ENCODE measurements at places on chromosomes 2 and 18.

DNA sequence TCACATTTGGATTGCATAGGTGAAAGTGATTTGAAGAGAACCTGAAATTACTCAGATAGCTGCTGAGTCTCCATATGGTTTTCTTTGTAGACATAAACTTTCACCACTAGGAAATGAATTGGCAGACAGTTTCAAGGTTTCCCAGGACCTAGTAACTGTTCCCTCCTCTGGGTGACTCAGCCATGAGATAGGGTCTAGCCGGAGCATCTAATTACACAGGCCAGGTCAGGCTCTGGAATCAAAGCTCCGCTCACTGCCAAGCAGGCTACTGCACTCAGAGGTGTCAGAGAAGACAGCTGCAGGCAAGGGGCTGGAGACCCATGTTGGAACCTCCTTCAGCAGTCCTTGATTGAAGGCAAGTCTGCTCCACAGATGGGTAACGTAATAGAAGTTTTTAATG, 429.2 kb downstream of the TNS1 start:
- DNase-seq = peak; percentile 36

- DNase-seq = no peak
These were observed 5.1 kb downstream of the NEDD4L start for GRCh38 chr18:58049000-58049688.

GRCh38 chr2:172735582-172736423, at the start of gene RAPGEF4:
TSS of gene RAPGEF4 (plus strand) at chr2:172735845. CDS start at chr2:172735984, 139 bp downstream.
- no peak for DNase-seq

GRCh38 chr2:167135706-167136105, 247.4 kb downstream of the XIRP2 start:
- DNase-seq = no peak

DNA sequence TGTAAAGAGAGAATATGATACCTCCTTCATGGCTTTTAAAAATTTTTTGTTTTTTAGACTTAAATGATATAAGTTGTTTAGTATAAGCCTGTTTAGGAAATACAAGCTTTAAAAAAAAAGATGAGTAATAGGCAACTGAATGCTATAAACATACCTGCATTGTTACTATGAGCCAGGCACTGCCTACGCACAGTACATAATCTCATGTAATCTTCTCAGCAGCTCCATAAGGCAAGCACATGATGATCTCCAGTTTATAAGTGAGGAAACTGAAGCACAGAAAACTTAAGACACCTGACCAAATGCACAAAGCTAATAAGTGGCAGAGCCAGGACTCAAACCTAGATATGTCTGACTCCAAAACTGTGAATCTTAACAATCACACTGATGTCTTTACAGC, 156.3 kb upstream of the SLC1A4 start:
- no peak for DNase-seq

DNA sequence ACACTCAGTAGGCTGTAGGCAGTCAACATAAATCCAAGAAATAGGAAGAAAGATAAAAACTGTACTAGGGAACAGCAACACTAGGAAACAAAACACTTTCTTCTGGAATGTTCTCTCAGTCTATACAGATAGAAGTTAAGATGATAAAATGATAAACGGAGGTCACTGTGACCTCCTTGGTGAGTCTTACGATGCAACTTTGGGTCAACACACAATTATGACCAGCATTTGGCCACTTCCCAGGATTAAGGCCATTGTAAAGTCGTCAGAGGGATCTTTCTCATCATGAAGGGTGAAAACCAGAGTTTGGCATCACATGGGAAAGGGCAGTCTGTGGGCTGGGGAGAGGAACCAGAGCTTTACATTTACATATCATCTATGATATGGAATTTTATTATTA, 33.4 kb downstream of the LAMA3 start:
- DNase-seq = no peak

DNA sequence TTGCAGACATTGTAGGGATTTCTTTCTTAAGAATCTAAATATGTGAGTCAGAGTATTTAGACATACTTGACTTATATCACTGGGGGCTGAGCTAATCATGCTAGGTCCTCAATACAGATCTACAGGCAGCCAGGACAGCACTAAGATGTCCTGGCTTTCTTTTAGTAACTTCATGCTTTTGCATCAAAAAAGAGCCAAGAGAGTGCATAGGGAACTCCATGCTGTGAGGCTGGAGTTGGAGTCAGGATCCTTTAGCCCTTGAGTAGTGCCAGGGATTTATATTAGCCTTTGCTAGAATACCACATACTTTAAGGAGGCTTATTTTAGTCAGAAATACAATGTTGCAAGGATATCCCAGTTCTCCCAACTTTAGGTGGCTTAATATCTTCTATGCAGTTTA, 289.7 kb downstream of the CCDC85A start:
- no peak for DNase-seq

GRCh38 chr2:233448575-233448974, 94.3 kb downstream of the DGKD start:
- DNase-seq = no peak

- no peak for DNase-seq
These were observed 38.9 kb downstream of the PRKRA start for GRCh38 chr2:178412047-178412446.

- DNase-seq = no peak
These were observed 70.9 kb downstream of the EHD3 start for GRCh38 chr2:31304816-31305215.

- no peak for DNase-seq
These were observed 1481.6 kb upstream of the PIK3C3 start for GRCh38 chr18:40473221-40474029.

- DNase-seq = no peak
These were observed 261.7 kb upstream of the SLC14A2 start for GRCh38 chr18:45353530-45353929.

DNA sequence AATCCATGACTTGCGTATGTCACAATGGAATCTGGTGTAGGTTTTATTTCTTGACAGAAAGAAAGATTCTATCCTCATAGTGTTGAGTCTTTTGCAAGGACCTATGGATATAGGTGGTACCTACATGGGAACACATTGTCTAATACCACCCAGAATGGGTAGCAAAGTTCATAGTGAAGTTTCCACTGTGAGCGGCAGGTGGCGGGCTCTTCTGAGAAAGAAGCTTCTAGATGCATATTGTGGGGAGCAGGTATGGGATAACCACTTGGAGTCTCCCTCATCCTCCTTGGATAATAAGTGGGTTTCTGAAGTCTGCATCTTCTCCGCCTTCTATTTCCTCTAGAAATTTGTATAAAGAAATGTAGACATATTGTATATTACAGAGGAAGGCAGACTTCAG, 44.9 kb downstream of the LINC00305 start:
- no peak for DNase-seq

DNA sequence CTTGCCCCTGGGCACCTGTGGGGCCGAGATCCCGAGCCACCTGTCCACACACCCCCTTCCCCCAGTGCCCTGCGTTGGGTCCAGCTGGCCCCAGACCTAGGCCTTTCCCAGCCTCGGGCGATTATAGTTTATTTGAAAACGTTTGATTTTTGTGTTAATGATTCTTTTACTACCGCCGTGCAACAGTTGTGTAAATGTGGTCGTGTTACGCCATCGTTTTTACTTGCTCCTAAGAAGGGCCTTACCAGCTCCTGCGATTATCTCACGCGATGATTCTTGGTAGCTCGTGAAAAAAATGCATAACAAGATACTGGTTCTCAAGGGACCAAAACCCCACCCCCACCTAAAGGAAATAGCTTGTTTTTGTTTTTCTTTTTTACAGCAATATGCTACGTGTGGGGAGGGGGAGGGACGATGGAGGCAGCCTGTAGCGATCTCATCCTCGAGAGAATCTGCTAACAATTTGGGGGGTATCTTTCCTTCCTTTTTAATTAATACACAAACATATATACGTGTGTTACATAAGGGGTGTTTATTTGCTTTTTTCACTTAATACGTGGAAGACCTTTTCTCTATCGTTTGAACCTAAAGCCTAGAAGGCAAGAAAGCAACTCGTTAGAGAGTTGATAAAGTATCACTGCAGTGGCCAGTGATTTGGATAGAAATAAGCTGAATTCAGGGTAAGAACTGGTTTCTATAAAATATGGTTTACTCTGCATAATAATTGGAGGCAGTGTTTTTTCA, 1.0 kb downstream of the ZDBF2 start:
- DNase-seq = peak; percentile 8

- DNase-seq = no peak
These were observed 118.5 kb upstream of the HDAC4 start for GRCh38 chr2:239519089-239519920.

GRCh38 chr18:13543144-13543543, 183.2 kb downstream of the FAM210A start:
- no peak for DNase-seq

DNA sequence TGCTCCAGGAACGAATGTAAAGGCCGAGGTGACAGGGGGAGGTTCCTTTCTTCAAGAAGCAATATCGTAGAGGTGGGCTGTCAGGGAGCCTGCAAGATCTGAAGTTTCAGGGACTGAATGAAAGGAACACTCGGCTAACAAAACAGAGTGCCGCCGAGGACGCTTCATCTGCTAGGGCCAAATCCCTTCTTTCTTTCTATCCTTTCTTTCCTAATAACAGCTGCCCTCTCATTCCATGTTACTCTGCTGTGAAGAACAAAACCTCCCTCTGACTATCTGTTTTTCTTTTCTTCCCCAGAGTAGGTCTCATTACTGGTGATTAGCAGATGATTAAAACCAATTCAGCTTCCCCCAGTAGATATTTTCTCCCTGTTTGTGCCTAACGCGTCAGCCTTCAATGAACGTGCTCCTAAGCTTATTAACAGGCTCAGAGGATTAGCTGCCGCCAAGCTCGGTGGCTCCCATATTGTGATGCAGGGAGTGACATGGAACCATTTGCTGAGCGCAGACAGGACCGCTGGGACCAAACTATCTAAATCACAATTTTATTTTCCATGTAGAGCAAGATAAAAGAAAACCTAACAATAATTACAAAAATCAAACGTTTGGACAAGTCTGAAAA, 414.6 kb downstream of the TMEM182 start:
- no peak for DNase-seq

DNA sequence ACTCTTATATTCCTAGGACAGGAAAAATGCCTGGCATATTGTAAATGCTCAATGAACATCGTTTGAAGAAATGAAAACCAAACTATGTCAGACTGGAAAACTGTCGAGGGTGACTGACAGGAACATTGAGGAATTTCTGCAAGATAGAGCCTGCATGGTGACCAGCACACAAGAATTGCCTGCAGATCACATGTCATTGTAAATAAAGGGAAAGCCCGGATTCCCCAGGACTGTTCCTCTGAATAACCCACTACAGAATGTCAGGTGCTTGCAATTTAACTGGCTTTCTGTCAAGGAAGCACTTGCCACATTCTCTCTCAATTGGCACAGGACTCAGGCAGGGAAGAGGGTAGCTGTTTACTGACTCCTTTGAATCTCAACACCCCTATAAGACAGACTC, 129.0 kb upstream of the REG3G start:
- no peak for DNase-seq

DNA sequence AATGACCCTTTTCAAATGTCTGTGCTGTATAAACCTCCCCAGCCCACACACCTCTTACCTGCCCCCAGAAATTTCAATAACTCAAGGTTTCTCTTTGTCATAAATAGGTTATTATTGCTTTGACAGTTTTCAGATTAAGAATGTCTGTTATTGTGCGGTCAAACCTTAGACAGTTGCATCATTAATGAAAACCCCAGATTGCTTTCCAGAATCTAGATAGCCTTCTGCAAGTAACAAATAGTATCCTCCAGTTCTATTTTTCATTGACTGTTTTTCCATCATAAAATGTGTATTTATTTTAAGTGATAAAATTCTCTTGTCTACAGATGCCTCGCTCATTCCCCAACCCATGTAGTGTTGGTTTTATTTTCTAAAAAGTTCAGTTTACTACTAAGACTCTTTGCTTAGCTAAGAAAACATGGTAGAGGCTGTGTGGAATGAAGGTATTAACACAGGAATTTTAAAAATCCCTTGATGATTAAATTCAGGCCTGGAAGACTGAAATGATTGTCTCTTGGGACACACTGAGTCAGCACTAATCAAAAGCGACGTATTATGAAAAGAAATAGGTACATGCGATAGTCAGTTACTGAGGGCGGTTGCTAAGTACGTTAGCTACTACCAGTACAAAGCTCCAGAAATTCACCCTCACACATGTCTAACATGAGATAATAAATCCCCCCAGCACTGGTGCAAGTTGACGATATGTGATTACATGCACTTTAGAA, 38.4 kb upstream of the ITGAV start:
- no peak for DNase-seq

GRCh38 chr2:163612332-163612731, 123.5 kb downstream of the FIGN start:
- DNase-seq = no peak

DNA sequence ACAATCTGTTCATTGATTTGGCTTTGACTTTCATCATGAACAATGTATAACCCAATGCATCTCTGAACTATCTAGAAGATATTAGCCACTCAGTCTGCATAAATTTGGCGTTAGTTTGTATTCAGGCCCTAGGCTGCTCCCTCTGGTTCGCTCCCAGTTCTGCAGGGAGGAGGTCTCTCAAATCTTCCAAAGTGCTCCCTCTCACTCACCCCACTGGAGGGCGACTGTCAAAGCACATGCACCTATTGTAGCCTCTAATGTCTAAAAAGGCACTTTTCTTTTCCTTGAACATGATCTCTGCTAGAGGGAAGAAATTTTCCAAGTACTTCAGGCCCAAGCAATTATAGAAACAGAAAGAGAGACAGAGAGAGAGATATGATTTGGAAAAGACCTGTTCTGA, 291.5 kb downstream of the TDRD15 start:
- DNase-seq = no peak

DNA sequence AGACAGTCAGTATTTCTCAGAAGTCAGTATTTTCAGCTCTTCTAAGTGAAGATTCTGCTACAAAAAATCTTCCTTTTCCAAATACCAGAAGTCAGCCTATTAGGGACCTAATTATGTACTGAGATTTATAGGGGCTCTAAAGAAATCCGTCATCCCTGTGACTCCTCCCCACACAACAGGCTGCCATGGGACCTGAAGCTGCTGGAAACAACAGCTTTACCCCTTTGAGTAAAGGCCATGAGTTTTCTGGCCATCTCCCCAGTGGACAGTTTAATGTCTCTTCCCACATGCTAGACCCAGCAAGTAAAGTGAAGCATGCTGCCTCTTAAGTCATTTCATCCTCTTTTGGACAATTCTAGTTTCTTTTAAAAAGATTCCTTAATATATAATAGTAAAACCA, 255.7 kb upstream of the ACVR2A start:
- no peak for DNase-seq

DNA sequence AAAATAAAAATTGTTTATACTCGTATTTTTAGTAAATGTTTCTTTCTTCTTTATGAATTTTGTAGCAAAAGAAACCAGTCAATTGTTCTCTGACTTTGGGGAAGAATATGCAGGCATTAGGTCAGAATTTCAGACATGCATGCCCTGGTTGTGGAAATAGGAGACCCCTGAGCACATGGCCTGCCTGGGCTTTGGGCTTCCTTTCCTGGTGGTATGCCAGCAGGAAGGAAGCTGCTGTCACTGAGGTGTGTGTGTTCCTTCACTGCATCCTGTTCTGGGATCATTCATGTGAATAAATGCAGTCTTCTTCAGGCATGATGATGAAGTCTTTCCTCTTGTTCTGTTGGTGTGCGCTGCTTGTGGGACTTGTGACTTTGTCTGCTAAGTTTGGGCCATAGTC, 920.2 kb upstream of the VRK2 start:
- no peak for DNase-seq

- no peak for DNase-seq
These were observed 13.0 kb downstream of the GPR155 start for GRCh38 chr2:174473796-174474195.

All from skeletal muscle cell (primary cell).